ENCODE measurements at places on chromosomes 6 and 20.

GRCh38 chr20:54361475-54361874 is 113.9 kb upstream of the DOK5 start:
- DNase-seq: no peak

- DNase-seq: no peak
These were observed 1.2 kb upstream of the COL19A1 start for GRCh38 chr6:69865126-69865525.

DNA sequence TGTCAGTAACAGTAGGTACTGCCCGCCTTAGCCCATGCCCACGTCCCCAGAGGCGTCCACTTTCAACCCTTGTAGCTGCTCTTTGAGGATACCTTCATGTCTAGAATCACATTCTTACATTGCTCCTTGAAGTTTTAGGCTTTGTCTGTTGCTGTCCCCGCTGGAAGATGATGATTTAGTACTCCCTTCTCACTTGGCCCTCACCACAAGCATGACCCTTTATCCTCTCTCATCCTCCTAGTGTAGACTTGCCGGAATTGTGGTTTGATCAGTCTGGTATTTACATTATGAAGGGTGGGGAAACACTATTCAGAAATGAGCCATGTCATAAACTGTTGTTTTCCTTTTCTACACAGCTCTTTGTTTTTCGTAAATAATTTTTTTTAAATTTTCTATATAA is 87.4 kb downstream of the ARID1B start:
- no peak for DNase-seq

GRCh38 chr6:15132854-15133670 is 112.8 kb upstream of the JARID2 start:
- peak; percentile 76 for DNase-seq

DNA sequence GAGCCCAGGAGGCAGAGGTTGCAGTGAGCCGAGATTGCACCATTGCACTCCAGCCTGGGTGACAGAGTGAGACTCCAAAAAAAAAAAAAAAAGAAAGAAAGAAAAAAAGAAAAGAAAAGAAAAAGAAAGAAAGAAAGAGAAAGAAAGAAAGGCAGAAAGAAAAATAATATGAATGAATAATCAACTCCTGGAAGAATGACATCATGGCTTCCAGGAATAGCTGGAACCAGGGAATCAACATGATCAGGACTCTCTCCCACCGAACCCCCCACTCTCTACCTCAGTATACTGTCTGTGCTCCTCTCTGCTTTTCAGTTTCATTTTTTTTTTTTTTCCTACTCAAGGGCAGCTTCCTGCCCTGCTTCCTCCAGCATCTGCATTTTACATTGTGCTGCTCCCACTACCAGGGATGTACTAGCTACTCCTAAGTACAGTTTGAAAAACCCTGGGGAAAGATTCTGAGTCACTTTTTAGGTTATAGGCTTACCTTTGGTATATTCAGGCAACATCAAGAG is 19.7 kb upstream of the MTCL3 start:
- no peak for DNase-seq

Measured in NCI-H2227 treated with DMSO at 0.1 percent for 48 hours (cell line).